ENCODE measurements at places on chromosomes 3 and 15.

GRCh38 chr3:16825617-16826204, 59.0 kb upstream of the PLCL2 start:
- no peak for DNase-seq

DNA sequence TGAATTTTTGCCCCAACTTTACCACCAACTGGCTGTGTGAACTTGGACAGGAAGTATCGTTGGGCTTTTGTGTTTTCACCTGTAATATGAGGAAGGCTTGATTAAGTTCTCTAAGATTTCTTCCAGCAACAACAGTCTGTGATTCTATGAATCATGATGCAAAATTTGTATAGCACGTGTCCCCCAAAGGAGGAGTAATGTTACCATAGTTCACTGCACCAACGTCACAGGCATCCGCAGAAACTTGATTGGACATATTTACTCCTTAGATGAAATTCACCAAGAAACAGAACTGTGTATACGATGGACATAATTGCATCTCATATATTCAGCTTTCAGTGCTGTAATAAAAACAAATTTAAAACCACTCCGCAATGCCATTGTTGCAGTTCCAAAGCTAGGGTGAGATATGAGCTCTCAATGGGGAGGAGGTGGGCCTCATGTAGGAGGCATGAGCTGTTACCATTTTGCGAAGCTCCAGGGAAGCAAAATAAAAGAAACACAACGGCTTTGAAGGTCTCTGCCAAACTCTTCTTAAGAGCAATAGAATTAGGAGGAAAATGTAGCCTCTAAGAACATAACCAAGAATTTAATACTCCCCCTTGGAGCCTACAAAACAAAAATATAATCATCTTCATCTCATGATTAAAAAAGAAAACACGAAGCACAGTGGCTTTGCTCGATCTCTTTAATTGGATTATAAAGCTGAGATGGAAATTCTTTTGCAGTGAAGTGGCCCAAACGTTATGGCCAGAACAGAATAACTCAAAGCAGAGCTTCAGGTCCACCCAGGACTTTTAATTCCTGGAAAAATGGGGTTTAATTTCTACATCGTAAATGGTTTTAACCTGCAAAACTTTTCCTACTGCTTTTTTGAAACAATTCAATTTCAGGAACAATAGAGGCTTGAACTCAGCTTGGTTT, 80.7 kb downstream of the CHST2 start:
- DNase-seq = no peak

DNA sequence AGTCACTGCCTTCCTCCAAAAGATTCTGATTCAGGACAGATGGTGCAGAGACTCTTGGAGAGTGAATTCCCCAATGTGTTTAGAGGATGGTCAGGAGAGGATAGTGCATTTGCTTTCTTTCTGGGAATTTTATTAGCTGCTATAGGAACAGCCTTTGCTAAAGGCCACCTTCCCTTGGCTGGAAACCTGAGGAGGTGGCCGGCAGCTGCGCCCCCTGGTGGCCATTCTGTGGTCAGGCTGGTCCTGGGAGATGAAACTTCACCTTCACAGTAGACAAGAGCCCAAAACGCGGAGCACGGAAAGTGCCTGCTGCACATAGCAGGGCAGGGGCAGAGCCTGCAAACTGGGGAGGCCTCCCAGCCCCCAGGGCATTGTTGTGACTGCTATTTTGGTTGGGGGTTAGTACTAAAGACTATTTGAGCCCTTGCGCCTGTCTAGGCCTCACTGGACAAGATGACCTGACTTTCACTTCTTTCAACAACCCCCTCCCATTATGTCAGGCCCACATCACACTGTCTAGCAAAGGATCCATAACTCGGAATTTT, 34.3 kb downstream of the SEC22C start:
- peak; percentile 18 for DNase-seq

DNA sequence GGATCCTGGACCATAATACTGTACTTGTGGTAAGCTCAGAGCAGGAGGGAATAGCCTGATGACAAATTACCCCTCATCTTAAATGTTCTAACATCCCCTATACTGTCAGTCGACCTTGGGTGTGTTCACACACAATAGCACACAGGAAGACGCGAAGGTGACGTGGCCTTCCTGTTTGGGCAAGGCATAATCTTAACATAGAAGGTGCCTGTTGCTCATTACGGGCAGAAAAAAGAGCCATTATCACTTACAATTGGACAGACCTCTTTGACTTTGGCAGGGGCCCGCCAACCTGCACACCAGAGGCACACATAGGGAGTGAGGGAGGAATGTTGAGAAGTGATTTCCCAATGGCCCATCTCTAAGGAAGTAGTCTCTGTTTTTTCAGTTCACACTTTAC, 144.2 kb downstream of the ANO10 start:
- DNase-seq = no peak

DNA sequence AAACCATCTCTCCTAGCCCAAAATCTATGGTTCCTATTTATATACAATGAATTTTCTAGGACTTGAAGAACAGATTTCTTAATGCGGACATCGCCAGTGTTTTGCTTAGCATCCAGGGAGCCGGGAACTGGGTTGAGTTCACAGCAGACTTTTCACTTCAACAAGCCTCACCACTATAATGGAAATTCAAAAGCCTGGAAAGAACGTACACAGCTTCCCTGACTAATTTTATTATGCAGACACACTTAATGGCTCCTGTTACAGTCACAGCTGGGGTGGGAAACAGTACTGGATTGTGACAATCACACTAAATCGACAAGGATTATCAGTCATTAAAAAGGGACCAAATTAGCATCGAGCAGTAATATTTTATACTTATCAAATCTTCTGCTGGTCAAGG, 129.2 kb upstream of the BNIP2 start:
- DNase-seq = no peak

GRCh38 chr3:55690177-55690576, 203.1 kb upstream of the WNT5A start:
- DNase-seq = no peak

- DNase-seq = no peak
These were observed 25.1 kb downstream of the PCSK6 start for GRCh38 chr15:101464256-101464998.

- DNase-seq = no peak
These were observed 25.3 kb downstream of the PRICKLE2 start for GRCh38 chr3:64199932-64200331.

- no peak for DNase-seq
These were observed 504.4 kb downstream of the ROBO1 start for GRCh38 chr3:79263423-79263822.

- no peak for DNase-seq
These were observed 1.5 kb upstream of the ITIH3 start for GRCh38 chr3:52792961-52793695.
